ENCODE measurements at places on chromosomes 3 and 15. TPM values are rescaled to one million over a fixed set of nuclear protein-coding genes. Genes with fewer than 3 reads are reported as not detected.

- no peak overlapping the region for H3K4me3 ChIP-seq
- no peak overlapping the region for H3K27ac ChIP-seq
- no peaks in the 10 kb centered on the region for H3K27me3 ChIP-seq
- H3K4me1 ChIP-seq, result peaks cover 17% of the 10 kb centered on the region
Observed at GRCh38 chr15:58724466-58724865, 25.0 kb downstream of the ADAM10 start.

DNA sequence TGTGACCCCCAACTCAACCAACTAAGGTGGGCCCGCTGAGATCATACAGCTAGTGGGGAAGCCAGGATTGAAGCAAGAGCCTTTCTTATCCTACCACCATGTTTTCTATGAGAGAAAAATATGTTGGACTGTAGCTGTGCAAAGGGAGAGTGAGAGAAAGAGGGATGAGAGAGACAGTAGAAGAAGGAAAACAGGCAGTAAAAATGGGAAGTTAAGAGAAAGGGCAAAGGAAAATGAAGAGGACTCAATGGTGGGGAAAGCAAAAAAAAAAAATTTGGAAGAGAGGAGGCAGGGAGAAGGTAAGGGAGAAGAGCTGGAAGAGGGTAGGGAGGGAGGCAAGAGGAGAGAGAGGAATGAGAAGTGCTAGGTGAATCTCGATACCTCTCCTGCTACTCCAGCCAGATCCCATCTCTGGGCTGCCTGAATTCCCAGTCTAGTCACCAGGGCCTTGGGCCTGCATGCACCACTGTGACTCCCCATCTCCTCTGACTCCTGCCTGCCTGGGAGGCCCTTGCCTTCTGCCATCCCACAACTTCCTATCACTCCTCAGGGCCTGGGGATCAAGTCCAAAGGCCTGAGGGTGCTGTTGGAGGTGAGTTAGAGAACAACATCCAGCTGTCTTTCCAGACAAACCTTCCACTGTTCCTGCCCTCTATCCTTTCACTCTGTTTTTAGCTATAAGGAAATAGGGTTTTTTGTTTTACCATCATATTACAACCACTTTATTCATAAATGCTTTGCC is 15.7 kb downstream of the FAM81A start:
- H3K27ac ChIP-seq, result no peak overlapping the region
- H3K27me3 ChIP-seq, result no peaks in the 10 kb centered on the region
- no peaks in the 10 kb centered on the region for H3K36me3 ChIP-seq
- no peak for DNase-seq

GRCh38 chr3:53259427-53260259 is 3.8 kb upstream of the TKT start:
- H3K4me1 ChIP-seq, result peaks cover 1% of the 10 kb centered on the region
- H3K36me3 ChIP-seq, result no peaks in the 10 kb centered on the region
- no peak for DNase-seq
- no peak overlapping the region for H3K4me3 ChIP-seq

- H3K27me3 ChIP-seq, result no peaks in the 10 kb centered on the region
- no peak overlapping the region for H3K4me3 ChIP-seq
- DNase-seq, result no peak
- H3K27ac ChIP-seq, result no peak overlapping the region
- H3K36me3 ChIP-seq, result no peaks in the 10 kb centered on the region
- H3K4me1 ChIP-seq, result no peaks in the 10 kb centered on the region
Observed at GRCh38 chr3:55842204-55842603, 355.1 kb upstream of the WNT5A start.

- no peaks in the 10 kb centered on the region for H3K4me1 ChIP-seq
- DNase-seq, result no peak
- H3K27ac ChIP-seq, result no peak overlapping the region
- H3K4me3 ChIP-seq, result no peak overlapping the region
Observed at GRCh38 chr3:194081826-194082225, 54.1 kb upstream of the HES1 start.

The CFAP100 gene
- total RNA-seq, result not detected

DNA sequence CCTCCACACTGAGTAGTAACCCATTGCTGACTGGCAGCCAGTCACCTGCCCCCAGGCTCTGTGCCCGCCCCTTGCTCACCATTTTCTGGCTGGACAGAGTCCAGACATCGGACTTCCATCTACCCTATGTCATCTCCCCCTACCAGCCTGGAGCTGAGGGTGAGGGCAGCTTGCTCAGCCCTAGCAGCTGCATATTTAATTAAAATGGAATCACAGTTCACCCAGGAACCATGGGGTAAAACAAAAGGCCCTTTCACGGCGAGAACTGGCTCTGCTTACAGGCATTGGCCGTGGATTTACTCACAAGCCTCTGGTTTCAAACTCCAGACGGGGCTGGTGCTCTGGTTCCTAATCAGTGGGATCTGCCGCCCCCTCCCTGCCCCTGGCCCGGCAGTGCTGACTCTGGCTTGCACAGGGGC is 94.9 kb upstream of the ATP2B2 start:
- H3K27ac ChIP-seq, result no peak overlapping the region
- no peak for DNase-seq
- H3K27me3 ChIP-seq, result no peaks in the 10 kb centered on the region
- peaks cover 41% of the 10 kb centered on the region for H3K4me1 ChIP-seq

- DNase-seq, result no peak
- no peaks in the 10 kb centered on the region for H3K4me1 ChIP-seq
- H3K27ac ChIP-seq, result no peak overlapping the region
- H3K4me3 ChIP-seq, result no peak overlapping the region
- no peaks in the 10 kb centered on the region for H3K27me3 ChIP-seq
Observed at GRCh38 chr3:99559196-99559595, 79.2 kb upstream of the COL8A1 start.

The MORF4L1 gene
- 263 TPM for total RNA-seq

DNA sequence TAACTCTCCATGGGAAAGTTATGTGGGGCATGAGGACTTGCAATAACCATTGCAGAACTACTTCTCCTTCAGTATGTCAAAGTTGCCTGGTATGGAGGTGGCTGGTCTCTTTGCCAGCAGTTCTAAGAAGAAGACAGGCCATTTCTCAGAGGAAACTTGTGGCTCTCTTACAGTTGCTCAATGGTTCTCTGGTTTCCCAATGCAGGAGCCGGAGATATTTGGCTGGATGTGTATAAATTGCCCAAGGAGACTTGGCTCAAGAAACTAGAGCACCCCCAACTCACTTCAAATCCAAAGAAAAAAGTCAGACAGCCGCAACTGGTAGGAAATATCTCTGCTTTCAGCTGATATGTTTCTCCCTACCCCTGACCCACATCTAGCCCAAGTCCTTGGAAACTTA is 24.2 kb downstream of the WDR93 start:
- no peaks in the 10 kb centered on the region for H3K27me3 ChIP-seq
- H3K27ac ChIP-seq, result no peak overlapping the region
- no peak for DNase-seq
- no peaks in the 10 kb centered on the region for H3K4me1 ChIP-seq
- no peaks in the 10 kb centered on the region for H3K36me3 ChIP-seq

DNA sequence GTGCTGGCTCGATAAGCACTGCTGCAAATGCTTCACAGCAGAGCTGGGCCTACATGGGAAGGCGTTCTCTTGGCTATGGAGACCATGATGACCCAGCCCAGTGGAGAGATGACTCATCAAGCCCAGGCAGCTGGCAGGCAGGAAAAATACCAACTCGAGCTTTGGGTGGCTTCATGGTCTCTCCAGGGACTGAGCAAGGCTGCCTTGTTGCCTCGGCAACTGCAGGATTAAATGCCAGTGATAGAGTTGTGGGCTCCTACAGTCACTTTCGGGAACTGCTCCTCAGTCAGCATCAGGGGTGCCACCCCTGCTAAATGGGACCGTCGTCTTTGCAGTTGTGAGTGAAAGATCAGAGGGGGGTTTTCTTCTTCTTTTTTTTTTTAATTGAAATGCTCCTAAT is 54.6 kb upstream of the MYZAP start:
- no peaks in the 10 kb centered on the region for H3K4me1 ChIP-seq
- H3K4me3 ChIP-seq, result no peak overlapping the region
- no peaks in the 10 kb centered on the region for H3K27me3 ChIP-seq
- DNase-seq, result no peak
- no peaks in the 10 kb centered on the region for H3K36me3 ChIP-seq
- no peak overlapping the region for H3K27ac ChIP-seq

The CYP8B1 gene
- total RNA-seq, result not detected

The RHOV gene
- not detected for total RNA-seq

- H3K4me1 ChIP-seq, result peaks cover 2% of the 10 kb centered on the region
- no peaks in the 10 kb centered on the region for H3K36me3 ChIP-seq
- H3K27me3 ChIP-seq, result peaks cover 6% of the 10 kb centered on the region
Observed at GRCh38 chr3:13079051-13079450, 5.8 kb upstream of the IQSEC1 start.

The IQCH gene
- total RNA-seq, result 2.1 TPM

- no peak overlapping the region for H3K4me3 ChIP-seq
- H3K4me1 ChIP-seq, result no peaks in the 10 kb centered on the region
- no peaks in the 10 kb centered on the region for H3K27me3 ChIP-seq
- no peaks in the 10 kb centered on the region for H3K36me3 ChIP-seq
- DNase-seq, result no peak
- H3K27ac ChIP-seq, result no peak overlapping the region
Observed at GRCh38 chr3:173008978-173009377, 132.1 kb downstream of the SPATA16 start.

GRCh38 chr3:155232605-155233004 is 60.9 kb downstream of the STRIT1 start:
- no peak for DNase-seq
- H3K4me3 ChIP-seq, result no peak overlapping the region
- H3K36me3 ChIP-seq, result no peaks in the 10 kb centered on the region
- no peaks in the 10 kb centered on the region for H3K4me1 ChIP-seq

DNA sequence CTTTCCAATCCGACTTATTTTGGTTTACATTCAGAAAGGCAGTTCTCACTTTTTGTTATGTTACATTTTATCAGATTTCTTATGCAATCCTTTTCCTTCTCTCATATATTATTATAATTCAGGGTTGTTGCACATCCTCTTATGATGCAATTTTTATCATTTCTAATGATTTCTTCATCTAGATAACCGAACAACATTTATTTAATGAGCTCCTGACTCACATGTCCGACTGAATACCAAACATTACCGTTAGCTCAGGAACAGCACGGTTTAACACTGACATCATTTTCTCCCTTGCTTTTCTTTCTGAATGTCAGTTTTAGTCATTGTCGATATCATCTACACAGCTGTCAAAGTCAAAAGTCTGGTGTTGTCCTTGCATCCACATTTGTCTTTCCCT is 199.2 kb downstream of the BCHE start:
- no peaks in the 10 kb centered on the region for H3K4me1 ChIP-seq
- H3K4me3 ChIP-seq, result no peak overlapping the region
- no peak overlapping the region for H3K27ac ChIP-seq
- DNase-seq, result no peak
- H3K27me3 ChIP-seq, result no peaks in the 10 kb centered on the region

The SLC22A13 gene
- total RNA-seq, result 0.44 TPM

- DNase-seq, result no peak
- no peak overlapping the region for H3K4me3 ChIP-seq
- H3K4me1 ChIP-seq, result peaks cover 92% of the 10 kb centered on the region
- H3K27ac ChIP-seq, result no peak overlapping the region
Observed at GRCh38 chr15:91478717-91479191, 374.8 kb upstream of the SLCO3A1 start.

The DENND4A gene
- total RNA-seq, result 63.1 TPM

The RLBP1 gene
- not detected for total RNA-seq

DNA sequence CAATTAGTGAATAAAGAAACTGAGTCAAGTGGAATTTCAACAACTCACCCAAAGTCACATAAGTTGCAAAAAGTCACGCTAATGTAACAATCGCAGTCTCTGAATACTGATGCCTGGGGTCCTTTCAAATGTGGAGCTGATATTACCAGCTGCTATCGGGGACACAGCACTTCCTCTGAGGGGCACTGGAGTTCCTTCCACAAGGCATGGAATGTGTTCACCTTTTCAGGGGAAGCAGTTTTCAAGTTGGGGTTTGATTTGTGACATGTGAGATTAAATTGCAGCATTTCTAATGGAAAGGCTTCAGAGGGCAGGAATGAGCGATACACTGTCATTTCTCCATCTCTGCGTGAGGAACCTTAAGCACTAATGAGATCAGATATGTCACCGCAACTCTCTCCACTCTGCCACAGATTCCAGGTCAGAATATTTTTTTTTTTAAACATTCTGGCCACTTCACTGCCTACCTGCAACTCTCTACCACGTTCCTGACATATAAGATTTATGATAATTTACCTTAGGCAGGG is 807.2 kb upstream of the CFAP20DC start:
- H3K27me3 ChIP-seq, result no peaks in the 10 kb centered on the region
- H3K4me3 ChIP-seq, result no peak overlapping the region
- H3K36me3 ChIP-seq, result no peaks in the 10 kb centered on the region
- no peaks in the 10 kb centered on the region for H3K4me1 ChIP-seq
- no peak for DNase-seq
- H3K27ac ChIP-seq, result no peak overlapping the region

GRCh38 chr3:173932624-173933023 is 535.1 kb downstream of the NLGN1 start:
- H3K36me3 ChIP-seq, result no peaks in the 10 kb centered on the region
- no peak overlapping the region for H3K27ac ChIP-seq
- no peaks in the 10 kb centered on the region for H3K4me1 ChIP-seq
- no peak overlapping the region for H3K4me3 ChIP-seq
- H3K27me3 ChIP-seq, result no peaks in the 10 kb centered on the region
- DNase-seq, result no peak

DNA sequence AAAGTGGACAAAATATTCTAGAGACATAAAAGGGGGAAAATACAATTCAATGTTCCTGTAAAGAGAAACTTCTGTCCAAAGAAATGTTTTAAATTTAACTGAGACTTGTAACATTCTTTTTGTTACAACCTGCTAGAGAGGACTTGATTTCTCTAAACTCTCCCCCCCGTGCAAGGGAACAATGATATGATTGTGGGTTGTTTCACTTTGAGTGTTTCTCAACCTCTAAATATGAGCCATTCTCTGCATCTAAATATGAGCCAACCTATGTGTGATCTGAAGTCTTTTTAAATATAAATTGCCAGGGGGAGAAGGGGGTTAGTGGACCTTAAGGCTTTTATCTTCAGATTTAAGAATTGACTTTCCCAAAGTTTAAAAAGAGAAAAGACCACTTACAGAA is 14.6 kb downstream of the ZNF860 start:
- H3K36me3 ChIP-seq, result no peaks in the 10 kb centered on the region
- no peak for DNase-seq
- H3K27ac ChIP-seq, result no peak overlapping the region
- H3K4me3 ChIP-seq, result no peak overlapping the region
- no peaks in the 10 kb centered on the region for H3K27me3 ChIP-seq

DNA sequence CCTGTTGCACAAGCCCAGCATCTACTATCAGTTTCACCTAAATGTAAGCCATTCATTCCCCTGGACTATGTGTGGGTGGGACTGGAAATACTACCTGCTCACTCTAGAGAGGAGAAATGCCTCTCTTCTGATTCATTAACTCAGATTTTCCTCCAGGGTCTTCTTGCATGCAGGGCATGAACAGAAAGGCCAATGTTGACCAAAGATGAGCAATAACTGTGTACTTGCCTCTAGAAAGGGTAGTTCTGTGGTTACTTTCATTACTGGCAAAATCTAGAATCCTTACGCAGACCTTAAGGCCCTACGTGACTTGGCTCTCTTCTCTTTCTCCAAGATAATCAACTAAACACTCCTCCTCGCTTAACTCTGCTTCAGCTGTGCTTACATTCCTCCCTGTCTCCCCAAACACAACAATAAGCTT is 81.4 kb upstream of the PSMD6 start:
- DNase-seq, result no peak
- H3K36me3 ChIP-seq, result no peaks in the 10 kb centered on the region

- DNase-seq, result no peak
- H3K27ac ChIP-seq, result no peak overlapping the region
- no peak overlapping the region for H3K4me3 ChIP-seq
- H3K4me1 ChIP-seq, result no peaks in the 10 kb centered on the region
- H3K27me3 ChIP-seq, result no peaks in the 10 kb centered on the region
Observed at GRCh38 chr15:58678683-58679082, 70.8 kb downstream of the ADAM10 start.

The PIF1 gene
- total RNA-seq, result 0.58 TPM

- H3K27ac ChIP-seq, result no peak overlapping the region
- no peaks in the 10 kb centered on the region for H3K36me3 ChIP-seq
- no peaks in the 10 kb centered on the region for H3K27me3 ChIP-seq
Observed at GRCh38 chr3:28569357-28569756, 220.7 kb upstream of the AZI2 start.

The OIP5 gene
- 0.52 TPM for total RNA-seq
